Lung (tissue), 17 donors: ENCODE measurements at places on chromosomes 4 and X. TPM values are rescaled to one million over a fixed set of nuclear protein-coding genes. Genes with fewer than 3 reads are reported as not detected.

NDP gene
- 1.3 TPM for total RNA-seq

BMP2K gene
- 35.2 TPM for total RNA-seq

GYG2 gene
- 4.6 TPM for total RNA-seq

NPY1R gene
- 1.3 TPM for total RNA-seq

- no peak for DNase-seq
Observed at GRCh38 chr4:98963538-98964433, 31.7 kb upstream of the METAP1 start.

DNA sequence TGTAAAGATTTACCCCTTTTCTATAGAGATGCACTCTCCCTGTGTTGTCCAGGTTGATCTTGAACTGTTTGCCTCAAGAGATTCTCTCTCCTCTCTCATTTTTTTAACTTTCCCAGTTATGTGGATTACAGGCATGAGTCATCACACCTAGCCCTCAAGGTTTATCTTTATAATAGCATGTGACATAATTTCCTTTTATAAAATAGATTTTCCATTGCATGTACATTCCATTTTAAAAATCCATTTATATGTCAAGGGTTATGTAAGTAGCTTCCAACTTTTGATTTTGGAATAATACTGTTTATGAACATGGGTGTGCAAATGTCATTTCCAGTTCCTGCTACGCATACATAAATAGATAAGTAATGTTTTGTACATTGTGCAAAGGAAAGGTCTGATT lies 20.6 kb downstream of the ZNF721 start:
- no peak for DNase-seq

DNA sequence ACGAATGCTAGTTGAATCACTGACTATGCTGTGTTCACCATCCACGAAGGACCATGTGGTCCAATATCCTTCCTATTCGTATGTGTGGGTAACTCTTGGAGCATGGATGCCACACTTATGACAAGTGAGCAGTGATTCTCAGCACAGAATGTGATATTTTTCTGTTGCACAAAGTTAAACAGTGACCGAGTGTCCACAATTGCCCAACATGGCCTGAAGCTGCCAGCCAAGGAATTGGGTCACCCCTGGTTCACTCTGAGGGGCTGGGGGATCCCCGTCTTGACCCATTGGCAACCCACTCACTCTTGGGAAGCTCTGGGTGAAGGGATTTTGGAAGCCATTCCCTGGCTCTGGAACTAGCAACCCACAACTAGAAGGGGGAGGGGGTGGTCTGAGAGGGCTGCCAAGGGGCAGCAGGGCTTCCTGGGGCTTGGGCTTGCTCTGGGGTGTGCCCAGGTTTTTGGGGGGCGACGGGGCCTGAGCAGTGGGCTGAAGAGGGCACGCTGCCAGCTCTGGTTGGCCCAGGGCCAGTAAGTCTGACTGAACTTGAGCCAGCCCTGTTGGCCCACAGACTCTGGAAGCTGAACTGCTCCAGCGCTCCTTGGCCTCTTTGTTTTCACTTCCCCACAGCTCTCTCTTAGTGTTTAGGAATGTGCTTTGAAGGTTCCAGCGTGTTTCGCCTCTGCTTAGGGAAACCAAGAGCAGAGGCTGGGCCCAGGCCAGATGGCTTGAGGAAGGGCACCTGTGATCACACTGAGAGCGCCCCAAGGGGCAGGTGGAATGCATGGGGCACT lies 43.1 kb upstream of the BCOR start:
- DNase-seq: peak; percentile 82

DNA sequence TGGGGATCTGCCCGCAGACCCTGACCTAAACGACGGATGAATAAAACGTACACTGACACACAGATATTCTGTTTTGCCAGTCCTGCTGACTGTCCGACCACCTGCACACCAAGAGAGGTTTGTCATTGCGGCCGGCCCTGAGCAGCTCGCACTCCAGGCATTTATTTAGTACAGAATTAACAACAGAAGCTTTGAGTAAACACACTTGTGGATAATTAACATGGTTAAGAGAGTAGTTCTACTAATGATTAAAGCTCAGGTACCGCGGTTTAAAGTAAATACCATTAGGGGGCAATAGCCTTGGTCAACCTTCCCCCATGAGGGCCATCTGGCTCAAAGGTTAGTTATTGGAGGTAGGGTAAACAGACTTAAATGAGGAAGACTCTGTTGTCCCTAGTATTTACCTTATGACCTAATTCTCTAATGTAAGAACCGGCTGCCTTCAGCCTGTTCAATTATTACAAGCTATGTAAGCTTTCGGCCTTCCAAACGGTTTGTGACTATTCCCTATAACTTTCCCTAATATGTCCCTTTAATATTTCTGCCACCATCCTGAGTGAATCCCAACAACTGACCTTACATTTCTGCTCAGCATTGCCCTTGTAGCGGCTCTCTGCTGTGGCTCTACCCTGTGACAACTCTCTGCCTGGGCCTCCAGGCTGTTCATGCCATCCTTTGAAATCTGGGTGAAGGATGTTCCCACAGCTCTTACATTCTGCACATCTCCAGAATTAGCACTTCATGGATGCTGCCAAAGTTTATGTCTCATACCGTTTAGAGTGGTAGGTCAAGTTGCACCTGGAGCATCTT lies 46.9 kb upstream of the SYTL5 start:
- DNase-seq: no peak

DNA sequence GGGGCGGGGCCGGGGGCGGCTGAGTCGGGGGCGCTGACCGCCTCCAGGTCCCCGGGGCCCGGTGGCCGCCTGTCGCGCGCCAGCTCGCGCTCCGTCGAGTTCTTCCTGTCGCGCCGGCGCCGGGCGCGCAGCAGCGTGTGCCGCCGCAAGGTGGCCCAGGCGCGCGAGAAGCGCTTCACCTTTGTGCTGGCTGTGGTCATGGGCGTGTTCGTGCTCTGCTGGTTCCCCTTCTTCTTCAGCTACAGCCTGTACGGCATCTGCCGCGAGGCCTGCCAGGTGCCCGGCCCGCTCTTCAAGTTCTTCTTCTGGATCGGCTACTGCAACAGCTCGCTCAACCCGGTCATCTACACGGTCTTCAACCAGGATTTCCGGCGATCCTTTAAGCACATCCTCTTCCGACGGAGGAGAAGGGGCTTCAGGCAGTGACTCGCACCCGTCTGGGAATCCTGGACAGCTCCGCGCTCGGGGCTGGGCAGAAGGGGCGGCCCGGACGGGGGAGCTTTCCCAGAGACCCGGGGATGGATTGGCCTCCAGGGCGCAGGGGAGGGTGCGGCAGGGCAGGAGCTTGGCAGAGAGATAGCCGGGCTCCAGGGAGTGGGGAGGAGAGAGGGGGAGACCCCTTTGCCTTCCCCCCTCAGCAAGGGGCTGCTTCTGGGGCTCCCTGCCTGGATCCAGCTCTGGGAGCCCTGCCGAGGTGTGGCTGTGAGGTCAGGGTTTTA lies 1.5 kb downstream of the ADRA2C start:
- no peak for DNase-seq

DNA sequence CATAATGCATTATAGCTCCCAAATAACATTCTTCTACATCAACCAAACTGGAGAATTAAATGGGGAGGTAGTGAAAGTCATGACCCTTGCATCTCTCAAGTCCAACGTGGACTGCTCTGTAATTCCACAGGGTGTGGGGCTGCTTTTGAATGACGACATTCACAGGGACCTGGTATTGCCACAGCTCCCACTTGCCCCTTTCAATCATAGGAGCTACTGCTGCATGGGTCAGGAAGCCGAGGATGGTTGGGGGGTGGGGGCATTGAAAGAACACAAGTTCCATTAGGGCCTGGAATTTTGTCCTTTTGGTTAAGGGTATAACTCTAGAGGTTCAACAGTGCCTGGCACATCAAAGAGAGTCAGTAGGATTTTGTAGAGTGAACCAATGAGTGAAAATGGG lies 7.4 kb upstream of the CT55 start:
- DNase-seq: no peak

GRCh38 chr4:44535981-44536380 lies 87.4 kb upstream of the KCTD8 start:
- DNase-seq: no peak
